Right cardiac atrium (tissue), 5 donors: ENCODE measurements at places on chromosomes 1 and 21. TPM values are rescaled to one million over a fixed set of nuclear protein-coding genes. Genes with fewer than 3 reads are reported as not detected.

DNA sequence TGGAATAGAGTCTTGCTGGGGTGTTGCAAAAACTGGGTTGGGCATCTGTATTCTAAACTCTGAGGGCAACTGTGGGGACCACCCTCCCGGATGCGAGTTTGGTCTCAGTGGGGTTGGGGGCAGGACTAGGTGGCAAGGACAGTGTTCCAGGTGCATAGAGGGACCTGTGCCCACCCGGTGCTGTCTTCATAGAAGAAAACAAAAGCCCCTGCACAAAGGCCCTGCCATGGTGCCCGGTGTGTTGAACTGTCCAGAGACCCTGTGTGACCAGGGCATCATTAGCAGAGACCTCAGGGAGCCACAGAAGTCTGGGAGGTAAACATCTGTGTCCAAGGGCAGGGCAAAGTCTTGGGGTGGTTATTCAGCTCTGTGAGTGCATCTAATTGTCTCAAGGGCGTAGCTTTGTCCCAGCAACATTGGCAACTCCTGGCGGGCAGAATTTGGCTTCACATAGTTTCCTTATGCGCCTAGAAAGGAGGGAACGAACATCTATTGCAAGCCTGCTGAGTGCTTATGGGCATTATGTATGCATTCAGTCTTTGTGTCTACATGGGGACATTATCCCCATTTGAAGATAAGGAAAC, 72.2 kb upstream of the IFFO2 start:
- DNase-seq: no peak

Gene FCAMR
- not detected for total RNA-seq

DNA sequence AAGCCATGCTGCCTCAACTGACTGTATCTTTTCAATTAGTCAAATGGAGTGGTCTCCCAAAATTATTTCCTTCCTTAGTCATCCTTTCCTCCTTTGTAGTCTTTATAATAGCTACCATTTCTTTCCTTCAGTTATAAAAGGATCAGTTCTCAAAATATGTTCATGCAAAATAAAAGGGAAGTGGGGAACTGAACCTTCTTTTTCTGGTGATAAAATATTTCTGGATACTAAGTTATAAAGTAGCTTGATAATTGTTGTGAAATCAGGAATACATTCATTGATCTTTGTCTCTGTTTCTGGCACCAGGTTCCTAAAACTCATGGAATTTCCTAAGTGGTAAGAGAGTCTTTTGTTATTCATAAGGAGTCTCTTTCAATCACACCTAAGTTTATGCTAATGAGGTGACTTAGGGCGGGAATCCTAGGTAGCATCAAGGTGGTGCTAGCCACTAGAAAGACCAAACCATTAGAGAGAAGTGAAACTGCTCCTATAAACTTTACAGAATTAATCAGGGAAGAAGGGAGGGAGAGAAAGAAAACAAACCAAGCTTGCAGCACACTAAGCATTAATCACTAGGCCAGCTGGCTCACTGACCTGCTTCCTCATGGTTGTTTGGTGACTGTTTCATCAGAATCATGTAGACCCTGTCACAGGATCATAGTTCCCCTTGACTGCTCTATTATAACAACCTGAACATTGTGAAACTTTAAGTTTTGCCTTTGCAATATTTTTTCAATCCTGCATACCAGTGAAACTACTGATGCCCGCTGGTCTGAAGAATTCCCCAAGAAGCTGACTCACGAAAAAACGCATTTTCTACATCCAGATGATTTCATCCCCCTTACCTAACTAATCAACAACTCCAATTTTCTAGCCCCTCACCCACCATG, 161.6 kb upstream of the PTBP2 start:
- DNase-seq: no peak

DNA sequence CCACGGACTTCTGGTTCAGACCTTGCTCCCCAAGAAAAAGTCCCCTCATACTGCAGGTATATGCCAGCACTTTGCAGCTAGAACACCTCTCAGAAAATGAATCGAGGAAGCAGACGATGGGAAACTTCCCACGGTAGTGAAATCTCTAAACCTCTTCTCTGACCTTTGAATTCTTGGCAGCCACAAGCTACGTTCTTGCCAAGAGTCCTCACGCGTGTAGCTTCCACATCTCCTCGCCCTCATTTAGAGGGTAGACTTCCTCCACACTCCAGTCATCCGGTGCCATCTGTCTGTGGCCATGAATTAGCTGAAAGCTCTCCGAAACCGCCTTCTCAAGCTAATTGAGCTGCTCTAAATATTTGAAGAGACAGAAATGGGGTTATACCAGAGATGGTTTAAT, 127.8 kb downstream of the RGS7 start:
- no peak for DNase-seq

- DNase-seq: no peak
Observed at GRCh38 chr1:53172426-53173128, 24.0 kb upstream of the CPT2 start.

Gene NCF2
- total RNA-seq: 6.4 TPM

Gene FMO2
- 63.6 TPM for total RNA-seq

Gene RAB25
- total RNA-seq: not detected

DNA sequence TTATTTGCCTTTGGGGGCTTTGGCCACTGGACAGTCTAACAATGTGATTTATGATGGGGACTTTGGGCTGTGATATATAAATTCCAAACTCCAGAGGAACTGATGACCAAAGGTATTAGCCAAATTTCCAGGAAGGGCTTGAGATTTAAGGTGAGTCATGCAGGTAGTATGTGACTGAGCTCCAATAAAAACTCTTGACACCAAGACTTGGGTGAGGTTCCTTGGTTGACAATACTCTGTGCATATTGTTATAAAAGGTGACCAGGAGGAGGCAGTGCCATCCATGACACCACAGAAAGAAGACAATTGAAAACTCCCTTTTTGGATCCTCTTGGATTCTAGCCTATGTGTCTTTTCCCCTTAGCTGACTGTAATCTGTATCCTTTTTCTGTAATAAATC, 392.7 kb upstream of the LRRC7 start:
- DNase-seq: no peak

Gene S100A2
- total RNA-seq: 0.97 TPM
